ENCODE measurements at places on chromosomes 5 and 9.

- DNase-seq: no peak
These were observed 68.6 kb downstream of the NR3C1 start for GRCh38 chr5:143334903-143335302.

- DNase-seq: no peak
These were observed 91.1 kb upstream of the TBCA start for GRCh38 chr5:77867194-77867691.

- DNase-seq: no peak
These were observed 118.1 kb downstream of the WNK2 start for GRCh38 chr9:93301911-93302541.

- DNase-seq: no peak
These were observed 289.6 kb upstream of the ADAMTSL1 start for GRCh38 chr9:18184401-18184800.

DNA sequence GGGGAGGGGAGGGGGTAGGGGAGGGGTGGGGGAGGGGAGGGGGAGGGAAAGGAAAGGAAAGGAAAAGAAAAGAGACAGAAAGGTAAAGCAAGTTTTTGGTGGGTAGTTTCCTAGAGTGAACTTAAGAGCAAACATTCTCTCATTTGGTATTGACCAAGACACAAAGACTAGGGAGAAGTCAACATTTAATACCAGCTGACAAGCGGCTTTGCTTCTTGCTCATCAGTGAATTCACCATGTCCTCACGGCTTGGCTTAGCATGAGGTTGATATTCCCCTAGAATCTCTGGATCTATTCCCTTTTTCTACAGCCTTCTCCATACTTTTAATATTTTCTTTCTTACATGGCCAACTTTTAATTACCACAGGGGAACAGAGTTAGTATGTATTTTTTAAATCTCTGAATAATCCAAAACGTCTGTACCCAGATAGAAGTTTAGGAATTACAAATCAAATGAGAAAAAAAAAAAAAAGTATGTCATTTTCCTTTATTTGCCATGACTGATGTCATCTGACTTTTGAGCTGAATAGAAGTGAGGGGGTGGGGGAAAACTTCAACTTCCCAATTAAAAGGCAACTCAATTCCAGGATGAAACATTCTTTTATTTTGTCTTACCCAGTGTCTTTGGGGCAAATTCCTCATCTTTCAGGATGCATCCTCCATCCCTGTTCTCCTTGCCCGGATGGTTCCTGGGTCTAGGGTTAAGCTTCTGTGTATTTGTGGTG is 40.1 kb upstream of the GLIS3 start:
- DNase-seq: no peak

DNA sequence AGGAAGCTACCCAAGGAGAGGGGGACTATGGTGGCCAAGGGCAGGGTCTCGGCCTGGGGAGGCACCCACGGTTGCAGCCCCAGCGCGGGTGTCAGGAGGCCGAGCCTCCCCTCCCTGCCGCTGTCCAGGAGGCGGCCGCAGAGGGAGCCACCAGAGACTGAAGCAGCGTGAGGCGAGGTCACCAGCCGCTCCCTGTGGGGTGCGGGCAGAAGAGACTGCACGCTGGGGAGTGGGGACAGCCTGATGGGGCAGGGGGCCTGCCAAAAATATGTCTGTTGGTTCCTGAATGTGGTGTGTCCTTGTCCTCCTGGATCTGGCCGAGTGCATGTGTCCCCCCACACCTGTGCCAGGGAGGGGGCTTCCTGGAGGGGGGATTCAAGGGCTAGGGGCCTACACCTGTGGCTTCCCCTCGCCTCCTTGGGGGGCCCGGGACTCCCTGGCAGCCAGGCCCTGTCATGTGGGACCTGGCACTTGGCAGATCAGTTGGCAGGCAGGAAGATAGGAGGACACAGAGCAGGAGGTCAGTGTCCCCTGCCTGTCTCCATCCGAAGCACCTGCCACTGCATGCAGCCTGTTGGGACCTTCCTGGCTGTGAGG is 131.2 kb downstream of the DAB2IP start:
- DNase-seq: no peak

DNA sequence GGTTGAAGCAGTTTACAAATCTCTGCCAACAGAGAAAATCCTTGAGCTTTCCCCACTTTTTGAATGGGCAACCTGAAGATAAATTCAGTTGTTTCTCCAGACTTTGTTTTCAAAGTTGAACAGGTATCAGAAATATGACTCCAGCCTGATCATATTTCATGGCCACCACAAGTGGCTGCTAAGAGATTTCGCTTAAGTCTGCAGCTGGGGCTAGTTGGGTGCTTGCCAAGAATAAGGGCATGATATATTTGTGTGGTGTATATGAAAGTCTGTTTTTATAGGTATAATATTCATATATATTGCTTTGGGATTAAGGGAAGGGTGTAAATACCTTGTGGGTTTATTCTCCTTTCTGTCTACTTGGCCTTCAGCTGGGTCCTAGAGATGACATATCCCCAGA is 168.4 kb upstream of the GDNF start:
- no peak for DNase-seq

- no peak for DNase-seq
These were observed 337.5 kb upstream of the ZNF608 start for GRCh38 chr5:125083981-125084380.

- DNase-seq: no peak
These were observed 18.5 kb upstream of the TCERG1 start for GRCh38 chr5:146428658-146429057.

DNA sequence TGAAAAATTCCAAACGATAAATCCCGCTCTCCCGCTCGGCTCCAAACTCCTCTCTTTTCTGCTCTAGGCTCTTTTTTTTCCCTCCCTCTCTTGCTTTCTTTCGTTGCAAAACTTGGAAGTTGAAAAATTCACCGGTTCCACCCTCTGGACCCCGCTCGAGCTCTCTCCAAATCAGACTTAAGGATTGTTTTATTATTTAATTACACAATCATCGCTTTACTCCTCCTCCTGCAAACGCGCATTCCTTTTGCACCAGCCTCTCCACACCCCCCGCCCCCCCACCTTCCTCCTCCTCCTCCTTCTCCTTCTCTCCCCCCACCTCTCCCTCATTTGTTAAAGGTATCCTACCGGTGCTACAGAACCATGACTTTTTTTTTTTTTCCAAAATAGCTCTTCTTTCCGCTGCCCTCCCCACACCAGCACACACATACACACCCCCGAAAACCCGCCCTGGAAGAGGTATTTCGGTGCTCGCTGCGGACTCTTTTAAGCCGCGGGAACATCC is 535 bp upstream of the NFIB start:
- no peak for DNase-seq

DNA sequence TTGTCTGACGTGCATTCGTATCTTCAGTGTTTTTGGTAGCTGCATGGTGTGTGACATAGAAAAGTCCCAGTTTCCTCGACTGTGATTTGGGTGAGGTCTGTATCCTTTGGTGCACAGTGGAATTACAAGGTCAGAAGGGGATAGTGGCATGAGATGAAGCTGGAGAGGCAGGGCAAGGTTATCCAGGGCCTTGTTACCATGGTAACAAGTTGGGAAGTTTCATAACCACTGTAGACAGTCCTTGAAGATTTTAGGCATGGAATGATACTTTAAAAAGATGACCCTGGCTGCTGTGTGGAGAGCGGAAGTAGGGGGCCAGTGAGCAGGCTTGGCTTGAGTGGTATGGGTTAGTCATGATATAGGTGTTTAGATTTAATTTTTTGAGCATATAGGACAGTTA is 11.9 kb downstream of the EHMT1 start:
- no peak for DNase-seq

DNA sequence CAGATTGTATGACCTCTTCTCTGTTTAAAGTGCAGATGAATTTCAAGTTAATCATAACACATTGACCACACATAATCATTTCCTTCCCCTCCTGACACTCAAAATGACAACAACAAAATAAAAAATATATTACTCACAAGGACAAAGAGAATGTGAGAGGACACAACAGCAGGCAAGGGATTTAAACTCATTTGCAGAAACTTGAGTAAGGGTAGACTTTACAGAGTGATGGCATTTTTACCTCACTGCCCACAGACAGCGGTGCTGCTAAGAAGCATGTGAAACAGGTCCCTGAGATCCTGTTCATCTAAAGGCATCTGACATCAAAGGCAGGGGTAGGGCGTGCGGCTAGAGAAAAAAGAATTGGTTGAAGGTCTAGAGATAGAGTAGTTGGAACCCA is 99.0 kb downstream of the TRIM36 start:
- DNase-seq: no peak

- DNase-seq: no peak
These were observed 179.5 kb upstream of the PPP1R2B start for GRCh38 chr5:156670615-156671014.

DNA sequence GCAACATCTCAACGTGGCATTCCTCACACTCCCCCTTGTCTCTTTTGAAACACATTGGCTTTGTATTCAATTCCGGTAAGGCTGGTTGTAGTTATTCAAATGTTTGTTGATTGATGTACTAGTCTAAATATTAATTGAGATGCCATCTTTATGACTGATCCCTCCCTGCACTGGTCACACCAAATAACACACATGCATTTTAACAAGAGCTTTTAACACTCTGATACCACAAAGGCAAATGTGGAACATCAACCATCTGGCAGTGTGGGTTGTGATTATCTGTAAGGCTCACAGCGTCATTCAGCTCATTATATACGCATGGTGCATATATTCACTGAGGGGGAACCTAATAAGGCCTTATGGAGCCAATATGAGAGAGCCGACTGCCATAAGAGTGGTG is 305.0 kb downstream of the TENT4A start:
- DNase-seq: no peak

DNA sequence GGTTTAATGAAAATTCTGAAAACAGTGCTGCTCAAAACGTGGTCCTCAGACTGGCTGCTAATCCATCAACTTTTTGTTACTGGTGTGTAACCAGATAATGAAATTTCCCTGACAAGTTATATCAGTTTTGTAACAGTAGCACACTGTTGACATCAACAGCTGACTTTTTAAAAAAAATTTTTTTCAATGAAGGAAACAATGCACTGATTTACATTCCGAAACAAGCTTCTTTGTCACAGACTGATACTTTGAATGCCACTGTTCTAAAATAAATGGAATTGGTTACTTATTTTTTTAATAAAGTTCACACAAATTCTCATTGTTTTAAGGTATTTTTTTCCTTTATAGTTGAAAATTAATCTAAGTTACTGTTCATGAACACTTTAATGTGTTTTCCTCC is 169.1 kb downstream of the NIPBL start:
- DNase-seq: no peak

DNA sequence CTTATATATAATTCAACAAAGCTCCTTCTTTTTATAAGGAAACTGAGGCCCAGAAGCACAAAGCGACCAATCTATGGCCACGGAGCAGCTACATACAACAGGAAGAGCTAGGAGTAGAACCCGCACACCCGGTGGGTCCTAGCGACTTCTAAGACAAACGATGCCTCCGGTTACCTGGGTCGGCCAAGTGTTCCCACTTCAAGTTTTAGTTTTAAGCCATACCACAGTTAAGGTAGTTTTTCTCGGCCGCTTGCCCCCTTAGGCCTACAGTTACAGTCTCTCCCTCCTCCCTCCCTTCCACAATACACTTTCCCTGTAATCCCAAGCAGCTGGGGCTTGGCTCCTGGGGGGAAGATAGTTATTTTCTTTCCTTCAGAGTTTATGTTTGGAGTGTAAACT is 533 bp downstream of the SREK1IP1 start:
- DNase-seq: no peak

GRCh38 chr9:80378669-80379293 is 807.0 kb downstream of the TLE4 start:
- DNase-seq: no peak

DNA sequence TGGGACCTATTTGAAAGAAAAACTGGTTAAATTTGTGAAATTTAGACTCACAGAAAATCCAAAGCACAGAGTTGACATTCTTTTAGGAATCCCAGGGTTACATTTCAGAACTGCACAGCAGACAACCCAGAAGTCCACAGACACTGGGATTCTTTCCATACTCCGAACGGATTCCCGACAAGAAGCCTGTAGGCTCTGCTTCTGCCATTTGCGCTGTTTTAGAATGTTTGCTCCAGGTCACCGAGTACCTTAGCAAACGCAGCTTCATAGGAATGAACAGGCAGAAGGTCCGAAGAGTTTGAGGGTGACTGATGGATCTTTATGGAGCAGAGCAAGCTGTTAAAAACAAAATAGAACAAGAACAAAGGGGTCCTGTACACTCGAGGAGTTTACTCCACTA is 84.5 kb upstream of the NFIB start:
- no peak for DNase-seq

DNA sequence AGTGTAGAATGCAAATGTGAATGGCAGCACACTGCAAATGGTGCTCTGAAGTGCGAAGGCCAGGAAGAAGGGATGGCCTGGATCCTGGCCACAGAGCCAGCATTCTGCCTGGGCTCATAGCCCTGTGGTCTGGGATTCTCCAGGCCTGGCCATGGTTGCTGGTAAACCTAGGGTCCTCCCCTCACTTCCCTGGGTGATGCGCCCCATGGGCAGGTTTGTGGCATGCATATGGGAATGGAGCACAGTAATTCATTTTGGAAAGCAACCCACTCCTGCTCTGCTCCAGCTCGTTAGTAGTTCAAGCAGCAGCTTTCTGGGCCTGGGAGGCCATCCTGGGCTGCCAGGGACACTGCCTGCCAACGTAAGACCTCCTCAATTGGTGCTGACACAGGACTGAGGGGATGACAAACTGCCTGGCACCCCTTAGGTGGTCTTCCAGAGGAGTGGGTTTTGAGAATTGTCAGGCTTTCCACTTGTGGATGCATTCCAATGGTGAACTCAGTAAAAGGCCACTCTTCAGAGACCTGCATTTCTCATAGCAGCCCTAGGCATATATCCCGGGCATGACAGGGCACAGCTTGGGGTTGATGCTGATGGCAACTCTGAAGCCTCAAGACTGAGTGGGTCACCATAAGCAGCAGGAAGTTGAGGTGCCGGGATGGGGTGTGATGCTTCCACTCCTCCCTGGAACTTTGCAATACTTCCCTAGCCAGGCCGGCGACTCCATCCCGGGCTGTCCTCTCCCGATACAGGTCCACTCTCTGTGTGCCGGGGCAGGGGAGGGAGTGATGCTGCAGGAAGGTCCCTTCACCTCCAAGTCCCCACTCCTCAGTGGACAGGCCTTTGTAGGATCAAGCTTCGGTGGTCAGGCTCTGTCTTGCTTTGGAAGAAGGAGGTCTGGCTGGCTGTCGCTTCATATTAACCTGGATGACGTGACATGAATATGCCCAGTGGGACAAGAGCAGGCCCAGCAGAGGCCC is 1.2 kb upstream of the SLC25A48 start:
- DNase-seq: no peak

DNA sequence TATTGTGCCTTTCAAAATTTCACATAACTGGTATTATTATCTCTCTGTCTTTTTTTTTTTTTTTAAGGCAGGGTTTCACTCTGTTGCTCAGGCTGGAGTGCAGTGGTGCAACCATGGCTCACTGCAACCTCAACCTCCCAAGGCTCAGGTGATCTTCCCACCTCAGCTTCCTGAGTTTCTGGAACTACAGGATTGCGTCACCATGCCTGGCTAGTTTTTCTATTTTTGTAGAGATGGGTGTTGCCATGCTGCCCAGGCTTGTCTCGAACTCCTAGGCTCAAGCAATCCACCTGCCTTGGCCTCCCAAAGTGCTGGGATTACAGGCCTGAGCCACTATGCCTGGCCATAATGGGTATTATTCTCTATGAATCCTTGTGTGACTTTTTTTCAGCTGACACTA is 402.3 kb upstream of the SMARCA2 start:
- DNase-seq: no peak

Data from NCI-H1436 treated with DMSO at 0.1 percent for 48 hours (cell line).